ENCODE measurements at places on chromosomes 12 and 14. TPM values are rescaled to one million over a fixed set of nuclear protein-coding genes. Genes with fewer than 3 reads are reported as not detected.

DNA sequence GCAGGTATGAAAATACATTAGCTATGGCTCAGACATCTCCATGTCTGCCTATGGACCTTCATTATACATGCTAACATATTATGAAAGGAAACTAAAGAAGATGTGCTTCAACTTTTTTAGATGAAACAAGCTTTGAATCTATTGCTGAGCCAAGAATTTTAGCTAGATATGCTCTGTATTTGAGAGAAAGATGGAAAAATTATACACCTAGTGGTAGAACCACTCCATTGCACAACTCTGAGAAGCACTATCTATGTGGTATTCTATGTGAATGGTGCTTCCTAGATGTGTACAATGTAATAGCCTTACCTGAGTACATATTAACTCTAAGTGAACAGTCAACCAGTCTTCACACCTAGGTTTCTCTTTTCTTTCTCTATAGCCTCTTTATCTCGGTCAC, 17.3 kb downstream of the EPYC start:
- no peak overlapping the region for H3K4me3 ChIP-seq
- DNase-seq = no peak
- H3K4me1 ChIP-seq = no peaks in the 10 kb centered on the region
- H3K36me3 ChIP-seq = no peaks in the 10 kb centered on the region

The CCDC196 gene
- total RNA-seq = not detected

- H3K36me3 ChIP-seq = no peaks in the 10 kb centered on the region
- DNase-seq = no peak
- no peak overlapping the region for H3K4me3 ChIP-seq
- H3K4me1 ChIP-seq = peaks cover 30% of the 10 kb centered on the region
Observed at GRCh38 chr12:68557011-68557730, 53.5 kb upstream of the RAP1B start.

The CLEC6A gene
- total RNA-seq = not detected
